ENCODE measurements at places on chromosomes 1 and 21.

GRCh38 chr1:26727476-26727875 is 31.7 kb downstream of the ARID1A start:
- no peak overlapping the region for H3K27ac ChIP-seq
- peaks cover 60% of the 10 kb centered on the region for H3K4me1 ChIP-seq
- H3K27me3 ChIP-seq, result peaks cover 7% of the 10 kb centered on the region
- H3K36me3 ChIP-seq, result peaks cover 18% of the 10 kb centered on the region
- DNase-seq, result no peak
- H3K4me3 ChIP-seq, result no peak overlapping the region

- no peak for DNase-seq
- H3K4me3 ChIP-seq, result no peak overlapping the region
- H3K27ac ChIP-seq, result no peak overlapping the region
- H3K36me3 ChIP-seq, result no peaks in the 10 kb centered on the region
- H3K4me1 ChIP-seq, result peaks cover 8% of the 10 kb centered on the region
- no peaks in the 10 kb centered on the region for H3K27me3 ChIP-seq
Observed at GRCh38 chr1:67645495-67646144, 39.4 kb upstream of the GADD45A start.

DNA sequence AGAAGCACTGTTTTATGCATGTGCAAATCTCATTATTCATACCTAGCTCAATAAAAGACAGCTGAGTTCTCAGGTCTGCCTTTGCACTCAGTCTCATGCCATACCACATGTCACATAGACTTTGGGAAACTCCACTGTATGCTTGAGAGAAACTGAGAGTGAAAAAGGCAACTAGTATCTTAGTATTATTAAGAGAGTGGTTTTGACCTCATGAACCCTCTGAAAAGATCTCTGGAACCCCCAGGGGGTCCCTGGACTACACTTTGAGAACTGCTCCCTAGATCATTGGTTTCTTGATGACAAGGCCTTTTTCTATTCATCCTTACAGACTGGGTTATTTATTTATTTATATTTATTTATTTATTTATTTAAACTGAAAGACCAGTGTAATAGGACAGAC is 3.7 kb upstream of the RHEX start:
- H3K27ac ChIP-seq, result no peak overlapping the region
- H3K27me3 ChIP-seq, result peaks cover 4% of the 10 kb centered on the region
- H3K4me3 ChIP-seq, result no peak overlapping the region
- H3K36me3 ChIP-seq, result peaks cover 4% of the 10 kb centered on the region
- no peak for DNase-seq

DNA sequence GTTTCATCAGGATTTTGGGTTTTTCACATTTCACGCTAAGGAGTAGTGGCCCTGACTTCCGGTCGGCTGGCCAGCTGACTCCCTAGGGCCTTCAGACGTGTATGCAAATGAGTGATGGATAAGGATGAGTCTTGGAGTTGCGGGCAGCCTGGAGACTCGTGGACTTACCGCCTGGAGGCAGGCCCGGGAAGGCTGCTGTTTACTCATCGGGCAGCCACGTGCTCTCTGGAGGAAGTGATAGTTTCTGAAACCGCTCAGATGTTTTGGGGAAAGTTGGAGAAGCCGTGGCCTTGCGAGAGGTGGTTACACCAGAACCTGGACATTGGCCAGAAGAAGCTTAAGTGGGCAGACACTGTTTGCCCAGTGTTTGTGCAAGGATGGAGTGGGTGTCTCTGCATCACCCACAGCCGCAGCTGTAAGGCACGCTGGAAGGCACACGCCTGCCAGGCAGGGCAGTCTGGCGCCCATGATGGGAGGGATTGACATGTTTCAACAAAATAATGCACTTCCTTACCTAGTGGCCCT is 23.1 kb upstream of the TNFRSF1B start:
- H3K36me3 ChIP-seq, result no peaks in the 10 kb centered on the region
- no peak overlapping the region for H3K4me3 ChIP-seq
- DNase-seq, result no peak
- H3K27ac ChIP-seq, result peak overlapping the region; percentile 48
- H3K4me1 ChIP-seq, result peaks cover 45% of the 10 kb centered on the region
- peaks cover 10% of the 10 kb centered on the region for H3K27me3 ChIP-seq

- H3K4me1 ChIP-seq, result peaks cover 5% of the 10 kb centered on the region
- H3K27me3 ChIP-seq, result no peaks in the 10 kb centered on the region
- no peak for DNase-seq
- H3K4me3 ChIP-seq, result no peak overlapping the region
- no peak overlapping the region for H3K27ac ChIP-seq
Observed at GRCh38 chr1:64236541-64236954, 33.1 kb downstream of the UBE2U start.

- no peak for DNase-seq
- H3K4me1 ChIP-seq, result no peaks in the 10 kb centered on the region
- H3K27me3 ChIP-seq, result peaks cover 4% of the 10 kb centered on the region
- no peaks in the 10 kb centered on the region for H3K36me3 ChIP-seq
- H3K4me3 ChIP-seq, result no peak overlapping the region
Observed at GRCh38 chr1:36883315-36883949, 150.9 kb downstream of the GRIK3 start.

DNA sequence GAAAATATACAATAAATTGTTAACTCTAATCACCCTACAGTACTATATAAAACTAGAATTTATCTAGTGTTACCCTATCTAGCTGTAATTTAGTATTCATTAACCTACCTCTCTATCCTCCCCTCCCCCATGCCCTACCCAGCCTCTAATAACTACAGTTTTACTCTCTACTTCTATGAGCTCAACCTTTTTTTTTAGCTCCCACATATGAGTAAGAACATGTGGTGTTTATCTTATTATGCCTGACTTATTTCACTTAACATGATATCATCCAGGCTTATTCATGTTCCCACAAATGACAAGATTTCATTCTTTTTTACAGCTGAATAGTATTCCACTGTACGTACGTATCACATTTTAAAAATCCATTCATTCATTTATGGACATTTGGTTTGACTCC is 46.0 kb upstream of the WARS2 start:
- H3K4me3 ChIP-seq, result no peak overlapping the region
- H3K27ac ChIP-seq, result no peak overlapping the region
- H3K27me3 ChIP-seq, result no peaks in the 10 kb centered on the region
- H3K4me1 ChIP-seq, result peaks cover 4% of the 10 kb centered on the region
- no peak for DNase-seq

GRCh38 chr1:244089561-244089960 is 38.5 kb downstream of the ZBTB18 start:
- no peak overlapping the region for H3K27ac ChIP-seq
- no peak for DNase-seq
- H3K4me3 ChIP-seq, result no peak overlapping the region
- H3K27me3 ChIP-seq, result peaks cover 5% of the 10 kb centered on the region
- H3K36me3 ChIP-seq, result no peaks in the 10 kb centered on the region

GRCh38 chr1:227921461-227922185 is 26.1 kb downstream of the WNT9A start:
- DNase-seq, result no peak
- H3K27me3 ChIP-seq, result peaks cover 10% of the 10 kb centered on the region
- H3K4me1 ChIP-seq, result peaks cover 6% of the 10 kb centered on the region
- H3K36me3 ChIP-seq, result peaks cover 2% of the 10 kb centered on the region

GRCh38 chr1:204367193-204367858 is 7.6 kb upstream of the PLEKHA6 start:
- no peak for DNase-seq
- H3K27me3 ChIP-seq, result peaks cover 5% of the 10 kb centered on the region
- H3K27ac ChIP-seq, result no peak overlapping the region

DNA sequence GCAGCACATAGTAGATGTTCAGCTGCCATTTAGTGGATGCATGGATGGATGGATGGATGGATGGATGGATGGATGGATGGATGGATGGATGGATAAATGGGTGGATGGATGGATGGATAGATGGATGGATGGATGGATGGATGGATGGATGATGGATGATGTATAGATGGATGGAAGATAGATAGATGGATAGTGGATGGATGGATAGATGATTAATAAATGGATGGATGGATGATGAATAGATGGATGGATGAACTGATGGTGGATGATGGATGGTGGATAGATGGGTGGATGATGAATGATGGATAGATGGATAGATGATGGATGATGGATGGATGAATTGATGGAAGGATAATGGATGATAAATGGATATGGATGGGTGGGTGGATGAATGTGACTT is 20.6 kb downstream of the MATN1 start:
- no peak for DNase-seq
- H3K4me3 ChIP-seq, result no peak overlapping the region
- H3K27me3 ChIP-seq, result peaks cover 1% of the 10 kb centered on the region
- no peak overlapping the region for H3K27ac ChIP-seq

- peak overlapping the region; percentile 70 for H3K27ac ChIP-seq
- peaks cover 11% of the 10 kb centered on the region for H3K27me3 ChIP-seq
- peaks cover 41% of the 10 kb centered on the region for H3K36me3 ChIP-seq
Observed at GRCh38 chr1:30933874-30934252, 25.3 kb upstream of the SDC3 start.

- peaks cover 58% of the 10 kb centered on the region for H3K4me1 ChIP-seq
- peak overlapping the region; percentile 94 for H3K27ac ChIP-seq
- no peak overlapping the region for H3K4me3 ChIP-seq
- peaks cover 22% of the 10 kb centered on the region for H3K27me3 ChIP-seq
- DNase-seq, result no peak
Observed at GRCh38 chr1:39406533-39407450, 84.6 kb upstream of the BMP8A start.

DNA sequence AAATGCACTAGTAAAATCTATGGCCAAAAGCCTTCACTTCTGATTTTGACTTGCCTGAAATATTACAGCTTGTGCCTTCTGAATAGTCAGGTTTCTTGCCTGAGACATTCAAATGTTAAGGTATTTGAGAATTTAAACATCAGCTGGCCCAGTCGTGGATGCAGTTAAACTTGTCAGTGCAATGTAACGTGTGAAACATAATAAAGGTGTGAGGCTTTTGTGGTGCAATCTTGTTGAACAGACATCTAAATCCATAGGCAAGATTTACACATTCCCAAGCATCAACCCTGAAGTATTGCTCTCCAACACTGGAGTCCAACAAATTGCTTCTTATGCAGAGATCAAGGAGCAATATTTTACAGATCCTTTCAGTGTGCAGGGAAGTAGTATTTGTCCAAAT is 4.4 kb downstream of the CCN1 start:
- H3K36me3 ChIP-seq, result peaks cover 21% of the 10 kb centered on the region
- DNase-seq, result no peak
- H3K4me3 ChIP-seq, result no peak overlapping the region
- H3K27ac ChIP-seq, result no peak overlapping the region

DNA sequence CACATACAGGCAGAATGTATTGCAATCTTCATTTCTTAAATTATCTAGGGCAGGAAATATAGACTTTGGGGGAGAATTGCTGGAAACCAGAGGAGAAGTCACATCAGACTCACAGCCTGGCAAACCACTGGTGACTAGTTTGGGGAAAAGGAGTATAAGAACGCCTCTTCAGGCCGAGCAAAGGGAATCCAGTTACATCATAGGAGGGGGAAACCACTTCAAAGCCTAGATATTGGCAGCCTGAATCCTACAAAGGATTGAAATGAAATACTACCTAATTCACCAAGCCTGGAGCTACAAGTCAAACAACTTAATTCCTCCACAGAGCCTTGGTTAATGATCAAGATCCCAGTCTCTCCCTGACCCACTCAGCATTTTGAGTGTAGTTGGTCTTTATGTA is 121.7 kb downstream of the SLC30A10 start:
- H3K36me3 ChIP-seq, result no peaks in the 10 kb centered on the region
- no peak overlapping the region for H3K27ac ChIP-seq
- H3K4me3 ChIP-seq, result no peak overlapping the region
- H3K4me1 ChIP-seq, result peaks cover 3% of the 10 kb centered on the region
- peaks cover 2% of the 10 kb centered on the region for H3K27me3 ChIP-seq

GRCh38 chr1:214470132-214470531 is 81.3 kb downstream of the PTPN14 start:
- H3K27me3 ChIP-seq, result no peaks in the 10 kb centered on the region
- H3K4me3 ChIP-seq, result no peak overlapping the region
- H3K27ac ChIP-seq, result no peak overlapping the region
- H3K4me1 ChIP-seq, result peaks cover 11% of the 10 kb centered on the region
- H3K36me3 ChIP-seq, result peaks cover 5% of the 10 kb centered on the region

DNA sequence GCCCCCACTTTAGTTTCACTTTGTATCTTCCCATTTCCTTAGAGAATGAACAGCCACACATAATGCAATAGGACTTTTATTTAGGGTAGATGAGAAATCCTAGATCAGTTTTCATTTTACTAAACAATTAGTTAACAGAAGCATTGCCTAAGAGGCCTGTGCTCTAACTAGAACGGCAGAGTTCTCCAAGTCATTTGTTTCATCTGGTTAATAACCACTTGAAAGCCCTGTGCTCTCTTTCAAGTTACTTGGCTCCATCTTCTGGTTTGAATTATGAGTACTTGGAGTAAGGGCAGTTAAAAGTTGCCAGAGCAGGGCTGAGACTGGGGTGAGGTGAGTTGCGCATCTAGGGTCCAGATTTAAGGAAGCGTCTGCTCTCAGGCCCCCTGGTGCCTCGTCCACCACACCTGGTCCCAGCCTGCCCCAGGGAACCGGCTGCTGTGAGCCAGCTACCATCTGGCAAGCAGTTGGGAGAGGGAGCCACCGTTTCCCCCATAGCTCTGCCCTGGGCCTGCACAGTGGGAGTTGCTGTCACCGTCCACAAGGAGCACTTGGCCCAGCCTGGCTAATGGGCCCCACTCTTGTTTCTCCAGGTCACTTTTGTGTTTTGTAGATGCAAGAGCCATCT is 18.1 kb upstream of the SLC44A3 start:
- peaks cover 2% of the 10 kb centered on the region for H3K27me3 ChIP-seq
- no peak overlapping the region for H3K27ac ChIP-seq
- no peaks in the 10 kb centered on the region for H3K36me3 ChIP-seq
- DNase-seq, result no peak
- peaks cover 16% of the 10 kb centered on the region for H3K4me1 ChIP-seq

- no peaks in the 10 kb centered on the region for H3K4me1 ChIP-seq
- no peaks in the 10 kb centered on the region for H3K36me3 ChIP-seq
- peak; percentile 74 for DNase-seq
- H3K4me3 ChIP-seq, result no peak overlapping the region
- peaks cover 2% of the 10 kb centered on the region for H3K27me3 ChIP-seq
- H3K27ac ChIP-seq, result no peak overlapping the region
Observed at GRCh38 chr1:37020653-37021277, 13.6 kb downstream of the GRIK3 start.

DNA sequence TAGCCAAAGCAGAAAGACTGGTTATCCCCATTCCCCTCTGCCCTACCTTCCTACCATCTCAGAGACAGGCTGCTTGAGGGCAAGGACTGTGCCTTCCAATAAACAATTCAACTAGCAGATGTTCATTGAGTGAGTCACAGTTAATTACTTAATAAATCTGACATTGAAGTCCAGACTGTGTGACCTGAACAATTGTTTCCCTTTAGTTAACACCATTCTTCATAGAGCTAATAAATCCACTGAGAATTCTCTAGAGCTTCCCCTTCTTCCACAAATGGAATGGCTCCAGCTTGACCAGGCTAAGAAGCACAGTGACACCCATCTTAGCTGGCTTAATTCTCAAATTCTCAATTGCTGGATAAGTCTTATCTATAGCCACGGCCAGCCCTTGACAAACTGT is 61.9 kb upstream of the GJA5 start:
- H3K4me3 ChIP-seq, result no peak overlapping the region
- peaks cover 2% of the 10 kb centered on the region for H3K4me1 ChIP-seq
- no peak for DNase-seq
- H3K27ac ChIP-seq, result no peak overlapping the region
- peaks cover 6% of the 10 kb centered on the region for H3K27me3 ChIP-seq
- H3K36me3 ChIP-seq, result no peaks in the 10 kb centered on the region

GRCh38 chr1:170864238-170864637 is 71.1 kb upstream of the MROH9 start:
- no peak for DNase-seq
- peaks cover 3% of the 10 kb centered on the region for H3K27me3 ChIP-seq
- no peaks in the 10 kb centered on the region for H3K4me1 ChIP-seq
- H3K36me3 ChIP-seq, result no peaks in the 10 kb centered on the region
- no peak overlapping the region for H3K4me3 ChIP-seq

All from endothelial cell (in vitro differentiated cells).